ENCODE measurements at places on chromosomes 5 and 9. TPM values are rescaled to one million over a fixed set of nuclear protein-coding genes. Genes with fewer than 3 reads are reported as not detected.

The APBA1 gene
- total RNA-seq: 51.3 TPM

The DAB2IP gene
- total RNA-seq: 21.9 TPM

The BRINP1 gene
- 69.2 TPM for total RNA-seq

The TPPP gene
- total RNA-seq: 22.2 TPM

The NELFB gene
- 34.4 TPM for total RNA-seq

The COL15A1 gene
- 11.3 TPM for total RNA-seq

The INPP5E gene
- total RNA-seq: 19.7 TPM

The BNC2 gene
- total RNA-seq: 0.31 TPM

The ANKS6 gene
- 11.3 TPM for total RNA-seq

The ACOT12 gene
- 5.0 TPM for total RNA-seq

The SPACA9 gene
- total RNA-seq: 2.8 TPM

The CCDC192 gene
- not detected for total RNA-seq

The ACSL6 gene
- total RNA-seq: 69.5 TPM

Measured in parietal lobe (tissue), 2 donors.